ENCODE measurements at places on chromosomes 13 and 19.

GRCh38 chr13:26323764-26324163 is 69.8 kb downstream of the CDK8 start:
- DNase-seq: no peak

DNA sequence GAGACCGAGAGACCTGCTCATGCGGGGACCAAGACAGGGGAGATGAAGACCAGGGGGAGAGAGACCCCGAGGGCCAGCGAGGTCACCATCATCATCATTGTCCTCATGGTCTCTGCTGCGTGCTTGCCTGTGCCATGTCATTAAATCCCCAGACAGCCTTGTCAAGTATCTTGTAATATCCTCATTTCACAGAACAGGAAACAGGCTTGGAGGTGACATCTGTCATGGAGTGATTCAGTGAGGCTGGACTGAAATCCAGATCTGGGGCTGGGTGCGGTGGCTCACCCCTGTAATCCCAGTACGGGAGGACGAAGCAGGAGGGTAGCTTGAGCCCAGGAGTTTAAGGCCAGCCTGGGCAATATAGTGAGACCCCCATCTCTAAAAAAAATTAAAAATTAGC is 5.9 kb upstream of the NANOS2 start:
- no peak for DNase-seq

DNA sequence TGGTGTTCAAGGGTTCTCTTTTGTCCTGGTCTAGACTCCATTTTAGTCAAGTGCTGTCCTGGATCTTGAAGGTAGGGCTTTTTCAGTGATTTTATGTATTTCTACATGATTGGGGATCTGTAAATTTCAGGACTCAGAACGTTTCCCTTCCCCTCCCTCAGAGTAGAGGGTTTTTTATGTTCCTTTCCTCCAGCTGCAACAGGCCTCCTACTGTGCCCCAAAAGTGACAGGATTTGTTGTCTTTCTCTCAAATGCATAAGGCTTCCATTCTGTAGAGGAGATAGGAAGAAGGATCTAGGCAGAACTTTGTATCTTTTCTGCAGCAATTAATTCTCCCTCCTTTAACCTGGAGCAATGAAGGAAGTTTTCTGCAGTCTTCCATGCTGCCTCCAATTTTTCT is 251.3 kb downstream of the MAB21L1 start:
- no peak for DNase-seq

- DNase-seq: no peak
These were observed 1031.0 kb upstream of the PCDH9 start for GRCh38 chr13:68261105-68261504.

DNA sequence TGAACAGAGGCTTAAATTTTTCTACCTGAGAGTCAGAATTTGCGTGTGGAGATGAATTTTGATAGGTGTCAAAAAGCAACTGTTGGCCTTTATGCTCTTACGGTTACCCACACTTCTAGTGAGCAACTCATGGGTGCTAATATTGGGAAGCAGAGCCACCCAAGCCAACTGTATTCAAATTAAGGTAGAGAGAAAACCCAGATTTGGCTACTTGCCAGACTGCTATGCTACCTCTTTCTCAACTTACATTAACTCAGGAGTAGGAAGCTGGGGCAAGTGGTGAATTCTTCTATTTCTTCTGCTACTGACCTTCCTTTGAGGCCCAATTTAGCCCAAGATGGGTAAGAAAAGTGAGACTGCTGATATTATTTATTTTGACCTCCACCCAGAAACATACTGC is 83.9 kb downstream of the OLFM4 start:
- no peak for DNase-seq

DNA sequence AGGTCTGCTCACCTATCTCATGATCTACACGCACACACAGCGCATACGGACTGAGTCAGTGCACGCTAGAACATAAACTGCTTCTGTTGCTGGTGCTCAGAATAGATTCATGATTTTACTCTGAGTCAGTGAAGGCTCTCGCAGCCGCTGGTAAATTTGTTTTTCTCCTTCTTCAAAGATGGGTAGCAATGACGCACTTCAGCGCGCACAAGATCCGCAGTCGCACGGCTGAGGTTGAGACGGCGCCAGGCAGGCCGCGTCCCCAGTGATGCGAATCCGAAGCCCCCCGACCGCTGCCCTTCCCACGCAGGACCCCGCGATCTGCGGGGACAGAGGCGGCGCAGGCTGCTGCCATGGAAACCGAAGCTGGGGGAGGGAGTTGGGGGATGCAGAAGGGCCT is 103.7 kb upstream of the USP29 start:
- DNase-seq: no peak
